ENCODE measurements at places on chromosomes 4 and X.
A peak's percentile ranks its signal among the peaks of the same experiment; 100 is the strongest.

DNA sequence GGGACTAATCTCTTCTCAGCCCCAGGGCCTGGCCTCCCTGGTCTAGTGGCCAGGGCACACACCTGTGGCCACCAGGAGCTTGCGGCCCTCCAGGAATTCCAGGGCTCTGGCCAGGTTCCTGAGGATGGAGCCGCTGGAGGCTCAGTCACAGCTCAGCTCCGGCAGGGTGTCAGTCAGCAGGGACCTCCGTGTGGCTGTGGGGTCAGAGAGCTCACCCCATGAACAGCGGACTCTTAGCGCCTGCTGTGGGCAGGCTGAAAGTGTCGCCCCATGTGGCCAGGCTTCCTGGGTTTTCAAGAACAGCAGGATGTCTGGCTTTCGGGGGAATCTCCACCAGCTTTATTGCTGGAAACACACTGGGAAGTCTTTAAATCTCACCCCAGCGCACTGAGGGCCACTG, 19.3 kb upstream of the SH3TC1 start:
- no peaks in the 10 kb centered on the region for H3K27me3 ChIP-seq
- DNase-seq, result no peak
- peaks cover 20% of the 10 kb centered on the region for H3K4me1 ChIP-seq
- no peaks in the 10 kb centered on the region for H3K36me3 ChIP-seq

GRCh38 chr4:1969928-1970723, 38.6 kb downstream of the NELFA start:
- no peak for DNase-seq
- no peaks in the 10 kb centered on the region for H3K4me1 ChIP-seq
- peaks cover 28% of the 10 kb centered on the region for H3K36me3 ChIP-seq
- H3K4me3 ChIP-seq, result peak overlapping the region; percentile 2

DNA sequence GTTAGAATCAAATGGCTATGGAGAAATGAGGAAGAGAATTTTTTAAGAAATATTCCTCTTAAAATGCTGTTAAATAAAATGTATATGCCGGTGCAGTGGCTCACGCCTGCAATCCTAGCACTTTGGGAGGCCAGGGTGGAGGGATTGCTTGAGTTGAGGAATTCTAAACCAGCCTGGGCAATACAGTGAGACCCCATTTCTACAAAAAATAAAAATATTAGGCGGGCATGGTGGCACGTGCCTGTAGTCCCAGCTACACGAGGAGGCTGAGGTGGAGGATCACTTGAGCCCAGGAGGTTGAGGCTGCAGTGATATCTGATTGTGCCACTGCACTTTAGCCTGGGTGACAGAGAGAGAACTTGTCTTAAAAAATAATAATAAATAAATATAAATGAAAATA, 7.9 kb upstream of the FUNDC1 start:
- no peaks in the 10 kb centered on the region for H3K4me1 ChIP-seq
- H3K4me3 ChIP-seq, result no peak overlapping the region
- no peak for DNase-seq
- H3K36me3 ChIP-seq, result no peaks in the 10 kb centered on the region
- H3K27me3 ChIP-seq, result no peaks in the 10 kb centered on the region

- no peaks in the 10 kb centered on the region for H3K27me3 ChIP-seq
- no peak overlapping the region for H3K4me3 ChIP-seq
- H3K4me1 ChIP-seq, result no peaks in the 10 kb centered on the region
- no peak overlapping the region for H3K27ac ChIP-seq
- no peak for DNase-seq
- peaks cover 10% of the 10 kb centered on the region for H3K36me3 ChIP-seq
Observed at GRCh38 chrX:134388161-134389109, 71.5 kb upstream of the HPRT1 start.

- no peaks in the 10 kb centered on the region for H3K36me3 ChIP-seq
- no peaks in the 10 kb centered on the region for H3K27me3 ChIP-seq
- no peaks in the 10 kb centered on the region for H3K4me1 ChIP-seq
- no peak for DNase-seq
- no peak overlapping the region for H3K27ac ChIP-seq
Observed at GRCh38 chr4:125547836-125548235, 233.1 kb downstream of the FAT4 start.

GRCh38 chr4:105179539-105180401, 33.1 kb downstream of the TET2 start:
- H3K27ac ChIP-seq, result no peak overlapping the region
- H3K4me3 ChIP-seq, result no peak overlapping the region
- peaks cover 13% of the 10 kb centered on the region for H3K4me1 ChIP-seq
- no peaks in the 10 kb centered on the region for H3K27me3 ChIP-seq
- peaks cover 43% of the 10 kb centered on the region for H3K36me3 ChIP-seq

GRCh38 chr4:39933671-39934590, 43.8 kb downstream of the PDS5A start:
- peak overlapping the region; percentile 75 for H3K27ac ChIP-seq
- peaks cover 10% of the 10 kb centered on the region for H3K36me3 ChIP-seq
- no peak for DNase-seq
- no peak overlapping the region for H3K4me3 ChIP-seq
- no peaks in the 10 kb centered on the region for H3K27me3 ChIP-seq
- peaks cover 38% of the 10 kb centered on the region for H3K4me1 ChIP-seq

DNA sequence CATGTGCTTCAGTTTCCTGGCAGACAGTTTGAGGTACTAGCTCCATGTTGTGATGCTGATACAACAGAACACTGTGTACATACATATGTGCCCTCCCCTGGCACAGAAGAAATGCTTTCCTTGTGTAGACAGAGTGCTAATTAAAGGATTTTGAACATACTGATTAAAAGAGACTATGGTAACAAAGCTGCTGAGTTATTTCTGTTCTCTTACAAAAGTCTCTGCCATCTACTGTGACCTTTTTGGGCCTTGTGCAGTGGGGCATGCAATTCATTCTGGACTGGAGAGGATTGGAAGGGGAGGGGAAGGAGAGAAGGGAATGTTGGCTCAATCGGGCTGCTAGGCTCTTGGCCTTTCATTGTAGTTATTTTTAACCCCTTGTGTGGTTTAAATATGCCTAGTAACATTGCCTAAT, 6.0 kb downstream of the PDLIM5 start:
- H3K4me1 ChIP-seq, result peaks cover 47% of the 10 kb centered on the region
- peak overlapping the region; percentile 54 for H3K4me3 ChIP-seq
- no peak for DNase-seq
- peaks cover 15% of the 10 kb centered on the region for H3K36me3 ChIP-seq
- H3K27me3 ChIP-seq, result no peaks in the 10 kb centered on the region
